NCI-H2081 (cell line): ENCODE measurements at places on chromosomes 4 and X.

DNA sequence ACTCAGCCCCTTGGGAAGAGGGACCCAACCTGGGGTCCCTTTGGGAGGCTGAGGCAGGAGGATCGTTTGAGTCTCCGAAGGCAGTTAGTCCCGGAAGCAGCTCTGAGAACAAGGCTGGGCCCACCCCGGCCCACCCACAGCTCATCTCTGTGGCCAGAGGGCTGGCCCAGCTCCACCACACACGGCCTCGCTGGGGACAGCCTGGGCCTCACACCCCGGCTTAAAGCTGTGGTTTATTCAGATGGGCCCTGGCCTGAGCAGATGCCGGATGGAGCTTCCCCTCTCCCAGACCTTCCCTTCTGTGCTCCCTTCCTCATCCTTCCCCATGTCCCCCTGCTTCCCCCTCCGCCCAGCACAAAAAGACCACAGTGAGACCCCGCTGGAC lies 54.4 kb downstream of the FAM53A start:
- DNase-seq = no peak

GRCh38 chr4:37421614-37422013 lies 177.1 kb downstream of the NWD2 start:
- no peak for DNase-seq

DNA sequence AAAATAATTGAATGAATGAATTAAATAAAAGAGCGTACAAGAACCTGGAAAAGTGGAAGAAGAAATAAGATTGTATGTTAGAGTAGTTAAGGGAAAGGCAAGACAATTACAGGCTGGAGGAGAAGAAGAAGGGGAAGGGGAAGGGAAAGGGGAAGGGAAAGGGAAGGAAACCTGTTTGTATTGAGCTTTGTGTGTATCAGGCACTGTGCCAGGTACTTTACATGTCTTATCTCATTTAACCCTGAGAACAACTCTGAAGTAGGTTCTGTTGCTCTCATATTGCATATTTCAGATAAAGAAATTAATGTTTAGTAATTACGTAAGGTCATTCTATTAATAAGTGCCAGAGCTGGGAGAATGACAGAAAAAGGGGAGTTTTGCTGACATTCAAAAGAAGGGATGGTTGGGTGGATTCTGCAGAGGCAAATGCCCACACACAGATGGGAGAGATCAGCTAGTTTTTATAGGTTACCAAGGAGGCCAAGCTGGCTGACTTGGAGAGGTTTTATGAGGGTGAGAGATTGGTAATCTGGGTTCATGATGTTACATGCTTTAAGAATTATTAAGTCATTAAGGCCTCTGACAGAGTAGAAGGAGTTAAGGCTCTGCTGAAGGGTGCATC lies 92.3 kb upstream of the LCORL start:
- DNase-seq = no peak

DNA sequence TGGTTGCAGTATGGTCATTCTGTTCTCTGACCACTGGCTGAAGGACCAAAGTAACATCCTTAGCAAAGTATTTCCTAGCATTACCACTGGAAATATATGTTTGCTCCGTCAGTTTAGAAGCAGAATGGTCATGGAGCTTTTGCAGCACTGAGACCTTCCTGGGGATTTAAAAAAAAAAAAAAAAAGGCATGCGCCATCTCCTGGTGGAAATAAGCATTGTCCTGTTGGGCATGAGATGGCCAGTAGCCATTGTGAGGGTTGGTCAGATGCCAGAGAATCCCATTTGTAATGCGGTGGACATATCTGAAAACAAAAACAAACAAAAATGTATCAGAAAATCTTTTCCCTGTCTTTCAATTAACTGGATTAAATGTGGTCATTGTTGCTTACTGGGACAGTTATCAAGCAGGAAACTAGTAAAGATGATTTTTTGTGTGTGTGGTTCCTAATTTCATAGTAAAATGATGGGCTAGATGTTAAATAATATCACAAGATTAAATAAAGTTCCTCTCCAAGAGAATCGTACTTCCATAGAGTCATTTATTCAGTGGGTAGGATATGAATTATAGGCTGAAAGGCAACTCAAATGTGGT lies 139.6 kb downstream of the SOWAHB start:
- peak; percentile 24 for DNase-seq

DNA sequence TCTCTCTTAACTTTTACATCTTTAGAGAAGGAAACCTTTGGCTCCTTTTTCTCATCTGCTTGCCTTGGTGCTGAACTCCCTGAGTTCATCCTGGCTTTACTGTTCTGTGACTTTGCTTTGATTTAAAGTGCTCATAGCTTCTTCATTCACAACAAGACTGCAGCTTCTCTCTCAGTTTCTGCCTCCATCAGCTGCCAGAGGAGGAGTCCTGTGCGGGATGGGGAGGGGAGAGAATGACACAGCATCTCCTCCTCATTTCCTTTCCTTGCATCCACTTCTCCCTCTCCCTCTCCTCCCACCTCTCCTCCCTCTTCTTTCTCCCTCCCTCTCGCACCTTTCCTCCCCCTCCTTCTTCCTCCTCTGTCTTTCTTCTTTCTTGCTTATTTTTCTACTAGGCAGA lies 42.0 kb downstream of the CBLL2 start:
- DNase-seq = no peak

DNA sequence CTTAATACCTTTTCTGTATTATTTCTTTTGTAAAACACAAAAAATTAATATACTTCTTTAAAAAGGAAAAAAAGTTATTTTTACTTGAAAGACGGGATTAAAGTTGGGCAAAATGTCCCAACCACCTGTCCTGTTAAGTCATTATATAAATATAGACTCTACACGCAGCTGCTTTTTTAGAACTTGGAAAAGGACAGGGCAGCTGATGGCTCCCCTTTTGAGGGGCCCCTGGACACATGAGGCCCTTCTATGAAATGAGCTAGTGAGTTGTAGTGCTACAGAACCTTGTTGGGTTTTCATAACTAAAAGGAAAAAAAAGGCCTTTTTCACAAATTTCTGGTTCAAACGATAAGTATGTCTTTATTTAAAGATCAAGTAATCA lies 600 bp upstream of the BEX2 start:
- no peak for DNase-seq

GRCh38 chr4:19381068-19381467 lies 870.6 kb upstream of the SLIT2 start:
- no peak for DNase-seq

GRCh38 chr4:124278477-124278876 lies 434.1 kb downstream of the ANKRD50 start:
- DNase-seq = no peak

- DNase-seq = no peak
Measured at GRCh38 chrX:49991758-49992157, 69.4 kb downstream of the CLCN5 start.
